Smooth muscle cell of the pulmonary artery (primary cell): ENCODE measurements at places on chromosomes 2 and 18. TPM values are rescaled to one million over a fixed set of nuclear protein-coding genes. Genes with fewer than 3 reads are reported as not detected.

Gene ATF2
- total RNA-seq: 39.2 and 45.7 TPM in 2 replicates

Gene PROM2
- 0.20 and 0.56 TPM in 2 replicates for total RNA-seq

Gene TMEM198
- total RNA-seq: 1.3 and 1.4 TPM in 2 replicates

Gene LOXL3
- 110 and 319 TPM in 2 replicates for total RNA-seq

Gene SLC25A12
- total RNA-seq: 20.2 and 23.5 TPM in 2 replicates

Gene MSGN1
- total RNA-seq: not detected in 2 replicates

Gene POTEJ
- not detected in 2 replicates for total RNA-seq
